WTC11 (cell line): ENCODE measurements at places on chromosomes 6 and 20. TPM values are rescaled to one million over a fixed set of nuclear protein-coding genes. Genes with fewer than 3 reads are reported as not detected.

SEL1L2 gene
- total RNA-seq: 0.37 TPM in 1 of 3 replicates, not detected in the others

MYCT1 gene
- 1.4 to 2.0 TPM (median 1.5 TPM) in 3 replicates for total RNA-seq

- no peak for DNase-seq
These were observed 83.5 kb downstream of the ASXL1 start for GRCh38 chr20:32441638-32442037.

- no peak for DNase-seq
These were observed 145.5 kb upstream of the LAMP5 start for GRCh38 chr20:9368893-9369292.
